ENCODE measurements at places on chromosomes 12 and 14.

DNA sequence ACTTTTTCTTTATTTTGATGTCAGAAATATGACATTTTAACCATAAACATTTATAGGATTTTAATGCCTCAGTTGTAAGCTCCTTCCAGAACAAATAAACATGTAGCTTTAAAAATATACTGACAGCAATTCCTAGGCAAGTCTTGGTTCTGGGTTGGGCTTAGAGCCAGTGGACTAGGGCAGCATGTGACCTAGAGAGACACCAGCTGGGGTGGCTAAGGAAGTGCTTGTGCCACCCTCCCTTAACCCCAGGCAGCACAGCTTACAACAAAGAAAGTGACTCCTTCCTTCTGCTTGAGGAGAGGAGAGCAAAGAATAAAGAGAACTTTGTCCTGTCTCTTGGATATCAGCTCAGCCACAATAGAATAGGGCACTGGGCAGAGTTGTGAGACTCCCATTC, 61.6 kb upstream of the KTN1 start:
- no peak for DNase-seq

- DNase-seq = no peak
Observed at GRCh38 chr14:66380143-66380542, 106.0 kb upstream of the CCDC196 start.

DNA sequence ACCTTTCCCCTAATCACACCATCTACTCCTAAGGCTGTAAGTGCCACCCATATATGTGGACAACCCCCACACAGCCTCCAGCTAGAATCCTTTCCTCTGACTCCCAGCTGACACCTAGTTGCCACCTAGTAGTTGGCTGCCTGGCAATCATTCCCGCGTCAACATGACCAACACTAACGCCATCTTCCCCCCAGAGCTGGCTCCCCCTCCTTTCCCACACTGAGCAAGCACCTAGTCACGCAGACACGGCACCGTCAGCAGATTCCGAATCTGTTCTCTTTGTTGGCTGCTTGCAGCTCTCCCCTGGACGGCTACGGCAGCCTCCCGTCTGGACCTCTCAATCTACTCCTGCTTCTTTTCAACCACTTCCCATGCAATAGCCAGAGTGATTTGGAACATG, 27.7 kb downstream of the UBR7 start:
- no peak for DNase-seq

DNA sequence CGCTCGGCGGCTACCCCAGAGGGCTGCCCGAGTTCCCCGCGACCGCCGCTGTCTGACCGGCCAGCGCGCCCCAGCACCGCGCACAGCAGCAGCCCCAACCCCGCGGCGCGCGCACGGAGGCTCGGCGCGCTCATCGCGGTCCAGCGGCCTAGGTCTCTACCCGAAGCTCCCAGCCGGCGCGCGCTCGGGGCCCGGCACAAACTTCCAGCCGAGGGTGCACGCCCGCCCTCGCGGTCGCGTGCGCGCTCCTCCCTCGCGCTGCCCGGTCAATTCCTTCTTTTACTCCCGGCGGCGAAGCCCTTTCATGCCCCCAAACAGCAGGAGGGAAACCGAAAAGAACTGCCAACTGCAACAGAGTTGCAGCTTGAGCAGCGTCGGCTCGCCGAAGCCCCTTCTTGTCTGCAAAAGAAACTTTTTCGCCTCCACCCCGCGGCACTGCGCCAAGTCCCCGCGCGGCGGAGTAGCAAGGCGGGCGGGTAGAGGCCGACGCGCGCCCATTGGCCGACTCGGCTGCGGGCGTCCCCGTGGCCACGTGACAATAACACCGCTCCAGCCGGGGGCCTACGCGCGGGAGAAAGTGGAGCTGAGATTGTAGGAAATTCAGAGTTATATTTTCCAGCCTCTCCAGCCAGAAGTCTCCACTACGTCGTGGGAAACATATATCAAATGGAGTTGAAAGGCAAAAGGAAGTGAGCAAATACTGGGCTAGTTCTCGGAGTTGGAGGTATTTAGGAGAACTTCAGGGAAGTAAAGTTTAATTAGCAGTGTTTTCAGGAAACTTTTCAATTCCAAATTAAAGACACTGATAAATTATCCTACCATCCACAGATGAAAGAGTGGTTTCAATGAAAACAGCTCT, at the start of gene LRIG3:
Gene LRIG3 (minus strand): TSS at position 403 of the 859 bp plus-strand sequence. CDS start 269 bp downstream, at position 134.
- DNase-seq = no peak

DNA sequence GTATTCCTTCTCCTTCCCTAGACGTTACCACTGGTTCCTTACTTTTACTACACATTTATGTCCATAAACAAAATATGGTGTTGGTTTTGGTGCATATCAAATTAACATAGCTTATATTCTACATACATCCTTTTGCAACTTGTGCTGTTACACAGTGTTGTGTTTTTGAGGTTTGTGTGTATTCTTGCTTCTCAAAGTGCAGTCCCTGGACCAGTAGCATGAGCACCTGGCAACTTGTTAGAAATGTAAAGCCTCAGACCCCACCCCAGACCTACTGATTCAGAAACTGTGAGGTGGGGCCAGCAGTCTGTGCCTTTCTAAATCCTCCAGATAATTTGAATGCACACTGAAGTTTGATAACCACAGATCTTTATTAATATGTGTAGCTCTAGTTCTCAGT, 65.9 kb downstream of the RNFT2 start:
- DNase-seq = no peak

DNA sequence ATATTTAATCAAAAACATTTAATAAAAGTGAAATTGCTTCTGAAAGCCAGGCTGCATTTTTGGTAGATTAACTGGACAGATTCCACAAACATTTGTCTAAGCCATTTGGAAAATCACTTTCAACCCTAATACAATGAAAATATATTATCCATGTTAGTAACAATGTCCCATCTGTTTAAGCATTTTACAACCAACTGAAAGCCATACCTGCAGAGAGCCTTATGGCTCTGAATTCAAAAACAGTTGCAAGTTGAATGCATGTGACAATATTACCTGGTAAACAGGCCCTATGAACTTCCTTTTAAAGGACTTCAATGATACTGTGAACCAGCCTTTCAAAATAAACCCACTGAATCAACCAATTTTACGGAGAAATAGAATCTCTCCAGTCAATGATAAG, 468.1 kb downstream of the BTG1 start:
- no peak for DNase-seq

DNA sequence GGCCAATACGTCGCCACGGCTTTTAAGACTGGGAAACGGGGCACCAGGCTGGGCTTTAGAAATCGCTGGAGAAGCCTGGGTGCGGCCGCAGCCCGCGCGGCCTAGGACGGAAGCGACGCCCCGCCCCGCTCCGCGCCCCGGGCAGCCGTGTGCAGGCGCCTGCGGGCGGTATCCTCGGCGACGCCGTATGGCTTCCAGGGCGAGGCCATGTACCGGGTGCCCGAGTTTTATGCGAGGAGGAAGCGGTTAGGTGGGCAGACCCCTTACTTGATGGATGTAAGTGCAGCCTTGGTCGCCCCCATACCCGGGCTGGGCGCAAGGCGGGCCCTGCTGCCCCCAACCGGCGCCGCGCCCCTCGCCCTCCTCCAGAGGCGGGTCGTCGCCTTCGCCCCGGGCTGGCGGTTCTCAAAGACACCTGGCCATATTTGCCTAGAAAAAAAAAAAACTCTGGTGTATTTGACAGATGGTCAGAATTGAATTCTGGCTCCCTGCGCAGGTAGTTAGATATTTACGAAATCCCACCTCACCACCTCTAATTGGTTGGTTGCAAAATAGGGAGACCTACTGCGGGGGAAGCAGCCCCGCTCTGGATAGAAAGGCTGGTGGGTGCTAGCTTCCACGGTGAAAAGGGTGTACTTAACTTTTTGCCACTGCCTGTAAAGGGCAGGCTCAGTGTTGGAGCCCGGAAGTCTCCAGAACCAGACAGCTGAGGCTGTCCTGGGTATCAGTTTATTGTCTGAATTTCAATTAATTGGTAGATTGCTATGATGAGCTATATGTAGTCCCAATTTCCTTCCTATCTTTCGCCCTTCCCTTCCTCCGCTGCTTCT, at the start of gene PPP1R36:
Gene PPP1R36 (plus strand): TSS at position 171 of the 830 bp plus-strand sequence. CDS start 37 bp downstream, at position 208.
- no peak for DNase-seq

GRCh38 chr12:116066381-116067230, 210.9 kb downstream of the MED13L start:
- DNase-seq = peak; percentile 9

DNA sequence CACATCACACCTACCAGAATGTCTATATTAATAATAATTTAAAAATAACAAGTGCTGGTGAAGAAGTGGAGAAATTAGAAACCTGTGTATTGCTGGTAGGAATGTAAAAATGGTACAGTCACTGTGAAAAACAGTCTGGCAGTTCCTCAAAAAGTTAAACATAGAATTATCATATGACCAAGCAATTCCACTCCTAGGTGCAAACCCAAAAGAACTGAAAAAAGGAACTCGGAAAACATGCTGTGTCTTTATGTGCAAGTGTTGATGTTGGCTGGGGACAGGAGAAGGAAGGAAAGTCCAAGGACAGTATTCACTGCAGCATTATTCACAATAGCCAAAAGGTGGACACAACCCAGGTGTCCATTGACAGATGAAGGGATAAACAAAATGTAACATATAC, 146.5 kb downstream of the TTC7B start:
- no peak for DNase-seq
